ENCODE measurements at places on chromosomes 1 and 21.
A peak's percentile ranks its signal among the peaks of the same experiment; 100 is the strongest.

DNA sequence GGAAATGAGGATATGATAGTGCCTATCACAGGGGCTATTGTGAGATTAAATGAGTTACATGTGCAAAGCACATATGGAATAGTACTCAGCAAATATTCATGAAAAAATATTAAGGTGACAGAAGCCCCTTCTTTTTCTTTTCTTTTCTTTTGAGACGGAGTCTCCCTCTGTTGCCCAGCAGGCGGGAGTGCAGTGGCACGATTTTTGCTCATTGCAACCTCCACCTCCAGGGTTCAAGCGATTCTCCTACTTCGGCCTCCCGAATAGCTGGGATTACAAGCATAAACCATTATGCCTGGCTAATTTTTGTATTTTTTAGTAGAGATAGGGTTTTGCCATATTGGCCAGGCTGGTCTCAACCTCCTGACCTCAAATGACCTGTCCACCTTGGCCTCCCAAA, 139.4 kb downstream of the HIVEP3 start:
- DNase-seq = no peak

GRCh38 chr1:236864996-236865817, 70.1 kb downstream of the MTR start:
- DNase-seq = no peak

GRCh38 chr1:7046314-7046713, 261.1 kb downstream of the CAMTA1 start:
- no peak for DNase-seq

- DNase-seq = no peak
Measured at GRCh38 chr1:178382372-178382771, 114.4 kb downstream of the CLEC20A start.

- no peak for DNase-seq
Measured at GRCh38 chr1:96580920-96581319, 140.7 kb upstream of the PTBP2 start.

- DNase-seq = no peak
Measured at GRCh38 chr1:69728206-69728605, 160.5 kb downstream of the LRRC7 start.

DNA sequence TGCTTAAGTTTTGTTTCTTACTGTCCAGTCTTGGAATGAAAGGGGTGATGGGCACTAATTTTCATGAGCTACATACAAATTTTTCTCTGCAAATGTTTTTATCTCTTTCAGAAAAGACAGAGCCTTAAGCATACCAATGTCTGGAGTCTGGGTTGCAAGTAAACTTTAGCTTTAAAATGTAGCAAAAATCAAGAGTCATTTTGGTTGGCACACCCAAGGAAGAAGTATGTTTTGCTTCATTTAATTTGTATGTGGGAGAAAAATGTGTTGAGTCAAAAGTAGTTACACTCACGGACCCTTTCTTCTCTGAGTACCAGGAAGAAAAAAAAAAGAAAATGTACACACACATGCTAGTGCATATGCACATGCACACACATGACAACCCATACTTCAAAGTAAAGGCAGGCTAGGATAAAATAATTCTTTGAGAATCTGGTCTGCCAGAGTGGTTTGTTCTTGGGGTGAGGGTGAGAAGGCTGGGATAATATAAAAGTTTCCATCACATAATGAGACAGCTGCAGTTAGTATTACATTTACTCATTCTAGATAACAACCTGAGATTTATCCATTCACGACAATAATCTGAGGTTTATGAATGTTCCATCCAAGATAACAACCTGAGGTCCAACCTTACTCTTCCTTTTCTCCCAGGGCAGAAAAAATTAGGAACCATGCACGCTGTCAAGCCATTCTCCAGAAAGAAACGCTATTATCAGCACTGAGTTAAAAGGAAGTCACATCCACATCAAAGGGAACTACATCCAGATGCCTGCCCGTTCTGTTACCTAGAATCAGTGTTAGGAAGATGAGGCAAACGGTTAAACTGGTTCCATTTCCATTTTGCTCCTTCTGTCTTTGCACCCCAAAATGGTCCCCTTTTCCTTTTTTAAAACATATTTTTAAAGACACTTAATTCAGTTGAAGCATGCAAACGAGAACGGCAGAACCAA, 9.3 kb downstream of the DPYD start:
- no peak for DNase-seq

DNA sequence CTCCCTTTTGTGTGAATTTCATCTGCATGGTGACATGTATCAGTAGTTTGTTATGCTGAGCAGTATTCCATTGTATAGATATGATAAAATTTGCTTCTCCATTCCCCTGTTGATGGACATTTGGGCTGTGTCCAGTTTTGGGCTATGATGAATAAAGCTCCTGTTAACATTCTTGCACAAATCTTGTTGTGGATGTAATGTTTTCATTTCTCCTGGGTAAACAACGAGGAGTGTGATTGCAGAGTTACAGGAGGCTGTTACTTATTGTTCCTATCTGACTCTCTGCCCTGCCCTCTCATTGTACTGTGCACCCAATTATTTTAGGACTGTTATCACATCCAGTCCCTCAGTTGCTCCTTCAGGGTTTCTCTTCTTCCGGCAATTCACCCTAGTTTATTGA, 24.2 kb downstream of the MAPKAPK2 start:
- DNase-seq = no peak

GRCh38 chr1:22600071-22600816, 36.2 kb upstream of the C1QA start:
- no peak for DNase-seq

- DNase-seq = peak; percentile 55
Measured at GRCh38 chr1:25246600-25247023, 642 bp downstream of the RSRP1 start.

DNA sequence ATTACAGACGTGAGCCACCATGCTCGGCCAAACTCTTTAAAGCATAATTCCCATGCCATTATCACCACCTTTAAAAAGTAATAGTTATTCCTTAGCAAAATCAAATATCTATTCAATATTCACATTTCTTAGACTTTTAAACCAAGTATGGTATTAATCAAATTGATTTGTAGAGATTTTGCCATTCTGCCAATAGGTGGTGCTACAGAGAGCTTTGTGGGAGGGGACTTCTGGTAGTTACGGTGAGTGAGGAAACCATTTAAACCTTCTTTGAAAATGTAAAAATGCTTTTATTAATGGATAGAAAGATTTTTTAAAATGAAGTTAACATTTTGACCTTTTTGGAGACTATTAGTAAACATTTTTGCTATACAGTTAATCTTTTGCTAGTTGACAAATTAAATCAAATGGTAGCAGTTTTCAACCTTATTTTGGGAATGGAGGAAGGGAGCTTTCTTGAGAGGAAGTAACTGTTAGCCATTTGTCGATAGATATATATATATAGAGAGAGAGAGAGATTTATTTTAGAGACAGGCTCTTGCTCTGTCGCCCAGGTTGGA, 19.3 kb downstream of the IARS2 start:
- no peak for DNase-seq

GRCh38 chr1:230011333-230012092, 55.5 kb upstream of the GALNT2 start:
- no peak for DNase-seq

DNA sequence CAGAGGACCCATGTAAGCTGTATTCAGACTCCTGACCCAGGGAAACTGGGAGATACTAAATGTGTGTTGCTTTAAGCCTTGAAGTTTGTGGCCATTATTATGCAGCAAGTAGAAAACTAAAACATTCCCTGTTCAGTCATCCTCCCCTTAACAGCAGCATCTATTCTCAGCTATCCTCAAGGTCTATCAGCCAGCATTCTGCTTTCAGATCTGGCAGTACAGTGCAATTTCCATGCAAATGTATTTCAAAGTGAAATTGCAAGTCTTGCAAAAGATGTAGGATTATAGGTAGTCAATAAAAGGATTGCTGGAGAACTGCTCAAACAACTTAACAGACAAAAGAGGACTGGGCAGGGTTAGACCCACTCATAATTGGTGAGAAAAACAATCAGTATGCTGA, 111.3 kb downstream of the NOS1AP start:
- no peak for DNase-seq

DNA sequence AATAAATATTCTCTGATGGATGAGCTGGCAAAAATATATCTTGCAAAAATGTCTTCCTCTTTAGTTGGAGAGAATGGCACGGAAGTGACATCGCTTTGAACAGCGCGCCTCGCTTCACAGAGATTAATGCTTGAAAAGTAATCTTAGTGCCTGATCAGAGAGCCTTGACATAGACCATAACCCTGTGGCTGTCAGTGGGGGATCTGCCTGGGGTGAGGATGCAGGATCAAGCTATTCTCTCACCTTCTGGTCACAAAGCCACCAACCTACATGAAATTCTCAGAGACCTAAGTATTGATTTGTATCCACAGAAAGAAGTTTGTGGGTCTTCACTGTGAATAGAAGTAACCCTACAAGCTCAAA, 492.6 kb downstream of the LMO4 start:
- DNase-seq = no peak

DNA sequence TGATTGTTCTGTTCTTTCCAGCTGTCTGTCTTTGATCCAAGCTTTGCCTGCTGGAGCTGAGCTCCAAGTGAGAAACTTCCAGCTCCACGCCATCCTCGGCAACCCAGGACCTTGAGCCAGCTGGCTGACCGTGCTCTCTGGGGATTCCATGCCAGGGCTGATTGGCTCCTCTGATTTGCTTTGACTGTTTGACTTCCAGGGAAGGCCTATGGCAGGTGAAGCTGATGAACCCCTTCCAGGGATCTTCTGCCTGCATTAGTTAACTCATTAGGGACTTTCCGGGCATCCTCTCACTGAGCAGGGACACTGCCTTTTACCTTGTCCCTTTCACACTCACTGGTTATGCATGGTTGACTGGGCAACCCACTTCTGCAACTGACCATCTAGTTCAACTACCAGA, 406.1 kb downstream of the RPS6KC1 start:
- no peak for DNase-seq

- DNase-seq = no peak
Measured at GRCh38 chr1:227450489-227450888, 112.9 kb upstream of the ZNF678 start.

GRCh38 chr1:57158604-57158998, 192.8 kb upstream of the C8B start:
- DNase-seq = no peak

DNA sequence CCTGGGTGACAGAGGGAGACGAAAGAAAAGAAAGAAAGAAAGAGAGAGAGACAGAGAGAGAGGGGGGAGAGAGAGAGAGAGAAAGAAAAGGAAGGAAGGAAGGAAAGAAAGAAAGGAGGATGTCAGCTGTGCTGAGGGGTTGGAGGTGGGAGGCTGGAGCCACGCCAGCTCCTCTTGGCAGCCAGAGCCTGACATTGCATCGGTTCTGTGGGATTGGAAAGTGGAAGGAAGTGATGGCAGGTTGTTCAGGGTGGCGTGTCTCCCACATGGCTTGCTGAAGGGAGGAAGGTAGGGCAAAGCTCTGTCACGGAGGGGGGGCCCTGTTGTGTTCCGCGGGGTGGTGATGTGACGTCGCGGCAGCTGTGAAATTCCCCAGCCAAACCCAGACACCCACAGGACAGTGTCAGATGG, 30.7 kb downstream of the EIF2D start:
- DNase-seq = peak; percentile 66

DNA sequence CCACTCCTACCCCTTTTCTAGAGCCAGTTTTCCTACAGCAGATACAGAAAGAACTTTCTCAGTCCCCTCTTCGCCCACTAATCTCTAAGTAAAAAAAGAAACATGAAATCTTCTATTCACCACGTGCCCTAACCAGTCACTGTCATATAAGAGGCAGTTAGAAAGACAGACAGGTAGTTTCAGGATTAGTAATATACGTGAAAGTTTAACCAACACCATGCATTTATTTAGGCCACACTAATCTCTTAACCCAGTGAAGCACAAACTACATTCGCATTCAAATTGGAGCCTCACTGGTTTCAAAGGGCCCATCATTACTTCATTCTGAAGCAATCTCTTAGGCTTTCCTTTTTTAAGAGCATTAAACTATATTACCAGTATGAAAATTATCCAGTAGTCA, 10.1 kb downstream of the GPATCH2 start:
- DNase-seq = no peak

GRCh38 chr1:117689997-117690625, 84.3 kb downstream of the TENT5C start:
- no peak for DNase-seq

DNA sequence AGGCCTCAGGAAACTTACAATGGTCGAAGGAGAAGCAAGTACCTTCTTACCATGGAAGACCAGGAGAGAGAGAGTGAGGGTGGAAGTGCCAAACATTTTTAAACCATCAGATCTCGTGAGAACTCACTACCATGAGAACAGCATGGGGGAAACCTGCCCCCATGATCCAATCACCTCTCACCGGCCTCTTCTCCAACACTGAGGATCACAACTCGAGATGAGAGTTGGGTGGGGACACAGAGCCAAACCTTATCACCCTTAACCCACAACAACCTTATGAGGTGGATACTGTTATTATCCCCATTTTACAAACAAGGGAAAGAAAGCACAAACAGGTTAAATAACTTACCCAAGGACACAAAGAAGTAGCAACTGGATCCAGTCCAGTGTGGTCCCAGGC, 80.5 kb downstream of the MPZL1 start:
- DNase-seq = no peak

GRCh38 chr1:156198831-156199349, 5.0 kb downstream of the SLC25A44 start:
- peak; percentile 61 for DNase-seq

- DNase-seq = no peak
Measured at GRCh38 chr1:112058815-112059450, 69.5 kb upstream of the KCND3 start.

Data from stimulated activated naive CD8-positive, alpha-beta T cell treated with anti-CD3 and anti-CD28 coated beads, Interleukin-15, amount 100 ng/mL, for 72 hours (primary cell).